ENCODE measurements at places on chromosomes 16 and 17. TPM values are rescaled to one million over a fixed set of nuclear protein-coding genes. Genes with fewer than 3 reads are reported as not detected.

Gene ITGAL
- 127 TPM for total RNA-seq

Gene RAB37
- total RNA-seq, result 7.4 TPM

Gene CIBAR2
- total RNA-seq, result 12.8 TPM

Gene HES7
- total RNA-seq, result 0.21 TPM

Gene SCNN1G
- total RNA-seq, result 7.6 TPM

Gene DHRS7C
- not detected for total RNA-seq

Gene KRTAP3-1
- not detected for total RNA-seq

Gene SERPINF2
- 24.1 TPM for total RNA-seq

Gene KCNH4
- total RNA-seq, result 0.09 TPM

Gene KRT28
- total RNA-seq, result not detected

- peak; percentile 69 for DNase-seq
Measured at GRCh38 chr16:81873843-81874752, 95.0 kb downstream of the PLCG2 start.

DNA sequence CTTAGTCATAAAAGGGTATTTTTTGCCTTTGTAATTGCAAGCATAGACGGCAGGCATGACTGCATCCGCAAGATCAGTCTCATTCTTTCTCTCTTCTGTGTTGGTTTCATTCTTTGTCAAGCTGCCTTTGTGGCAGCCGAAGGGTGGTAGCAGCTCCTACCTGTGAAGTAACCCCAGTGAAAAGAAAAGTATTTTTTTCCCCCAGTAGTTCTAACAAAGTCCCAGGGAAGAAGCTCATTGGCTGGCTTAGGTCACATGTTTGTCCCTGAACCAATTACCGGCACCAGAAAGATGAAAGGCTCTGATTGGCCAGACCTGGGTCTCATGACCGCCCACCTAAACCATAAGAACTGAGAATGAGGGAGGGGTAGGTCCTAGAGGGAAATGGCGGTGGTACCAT lies 110.7 kb downstream of the RAP1GAP2 start:
- DNase-seq, result no peak

DNA sequence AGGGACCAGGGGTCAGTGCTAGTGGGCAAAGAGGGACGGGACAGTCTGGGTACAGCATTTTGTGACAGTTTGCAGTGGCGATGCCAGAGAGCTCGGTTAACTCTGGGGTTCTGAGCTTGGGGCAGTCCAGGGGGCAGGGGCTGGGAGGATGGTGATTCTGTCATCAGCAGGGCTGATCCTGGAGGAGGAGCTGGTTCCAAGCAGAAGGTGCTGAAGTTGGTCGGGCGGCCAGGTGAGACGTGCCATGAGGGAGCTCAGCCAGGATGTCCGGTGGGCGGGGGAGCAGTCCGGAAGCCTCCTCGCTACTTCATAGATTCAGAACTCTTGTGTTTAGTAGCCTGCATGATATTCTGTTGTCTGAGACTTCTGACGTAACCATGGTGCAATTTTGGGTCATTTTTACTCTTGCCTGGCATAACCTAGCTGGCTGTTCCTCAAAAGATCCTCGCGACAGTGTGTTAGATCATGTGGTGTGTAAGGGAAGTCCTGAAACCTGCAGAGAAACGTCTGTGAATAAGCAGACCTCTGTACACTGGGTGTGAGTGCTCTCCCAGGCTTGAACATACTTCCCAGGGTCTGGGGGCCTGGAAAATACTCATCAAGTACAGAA lies 122.0 kb downstream of the CLEC16A start:
- DNase-seq, result no peak

DNA sequence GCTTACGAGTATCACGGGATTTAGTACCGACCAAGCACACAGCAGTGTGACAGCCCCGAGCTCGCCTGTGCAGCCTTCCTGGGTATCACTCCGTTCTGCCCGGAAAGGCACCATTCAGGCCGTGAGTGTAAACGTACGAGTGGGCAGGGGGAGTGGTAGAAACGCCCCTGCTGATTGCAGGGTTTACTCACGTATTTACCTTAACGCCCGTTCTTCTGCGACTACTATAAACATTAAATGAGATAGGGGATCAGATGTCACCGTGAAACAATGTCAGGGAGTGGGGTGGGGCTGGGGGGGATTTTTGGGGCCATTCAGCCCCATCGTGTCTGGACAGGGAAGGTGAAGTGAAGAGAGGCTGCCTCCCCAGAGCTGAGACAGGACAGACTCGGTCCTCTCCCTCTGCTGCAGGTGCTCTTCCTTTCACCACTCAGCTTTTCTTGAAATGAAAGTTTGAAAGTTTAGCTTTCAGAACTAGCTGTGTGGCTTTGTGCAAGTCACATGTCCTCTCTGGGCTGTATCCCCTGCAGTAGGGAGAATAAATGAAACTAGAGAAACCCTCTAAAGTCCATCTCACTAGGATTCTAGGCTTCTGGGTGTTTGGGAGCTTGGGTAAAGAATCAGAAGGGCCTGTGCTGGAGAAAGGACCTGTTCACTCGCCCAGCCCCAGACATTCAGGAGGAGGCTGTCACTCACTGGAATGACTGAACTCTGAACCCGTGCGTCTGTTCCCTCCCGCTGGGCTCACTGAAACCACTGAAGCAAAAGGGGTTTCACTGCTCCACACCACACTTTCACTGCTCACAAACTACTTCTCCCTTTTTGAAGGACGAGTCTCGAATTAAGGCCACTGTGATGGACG lies 66.7 kb downstream of the RPA1 start:
- DNase-seq, result no peak

DNA sequence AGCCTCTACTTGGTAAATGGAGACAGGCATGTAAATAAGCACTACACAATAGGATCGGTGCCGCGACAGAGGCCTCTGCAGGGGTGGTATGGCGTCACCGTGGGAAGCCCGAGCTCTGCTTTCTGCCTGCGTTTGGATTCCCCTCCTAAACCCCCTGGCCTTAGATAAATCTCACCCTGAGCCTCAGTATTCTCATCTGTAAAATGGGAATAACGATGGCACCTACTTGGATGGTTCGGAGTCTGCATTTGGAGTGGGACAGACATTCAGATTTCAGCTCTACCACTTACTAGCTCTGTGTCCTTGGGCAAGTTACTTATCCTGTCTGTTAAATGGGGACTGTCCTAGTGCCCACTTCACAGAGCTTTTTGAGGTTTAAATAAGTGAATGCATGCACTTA lies 42.8 kb upstream of the TNRC6A start:
- no peak for DNase-seq

DNA sequence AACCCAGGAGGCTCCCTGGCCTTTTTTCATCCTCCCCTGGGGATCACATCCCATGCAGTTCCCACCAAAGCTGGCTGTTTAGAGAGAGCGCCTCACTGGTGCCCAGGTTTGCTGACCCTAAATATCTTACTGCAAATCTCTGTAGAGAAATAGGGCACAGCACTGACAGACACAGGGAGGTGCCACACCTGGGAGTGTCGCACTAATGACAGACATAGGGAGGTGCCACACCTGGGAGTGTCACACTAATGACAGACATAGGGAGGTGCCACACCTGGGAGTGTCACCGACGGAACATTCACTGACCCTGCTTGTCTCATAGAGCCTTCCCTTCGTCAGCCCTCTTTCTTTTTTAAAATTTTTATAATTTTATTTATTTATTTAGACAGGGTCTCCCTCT lies 25.6 kb downstream of the UNK start:
- peak; percentile 10 for DNase-seq

- no peak for DNase-seq
Measured at GRCh38 chr17:19707728-19708221, 8.6 kb downstream of the SLC47A2 start.

DNA sequence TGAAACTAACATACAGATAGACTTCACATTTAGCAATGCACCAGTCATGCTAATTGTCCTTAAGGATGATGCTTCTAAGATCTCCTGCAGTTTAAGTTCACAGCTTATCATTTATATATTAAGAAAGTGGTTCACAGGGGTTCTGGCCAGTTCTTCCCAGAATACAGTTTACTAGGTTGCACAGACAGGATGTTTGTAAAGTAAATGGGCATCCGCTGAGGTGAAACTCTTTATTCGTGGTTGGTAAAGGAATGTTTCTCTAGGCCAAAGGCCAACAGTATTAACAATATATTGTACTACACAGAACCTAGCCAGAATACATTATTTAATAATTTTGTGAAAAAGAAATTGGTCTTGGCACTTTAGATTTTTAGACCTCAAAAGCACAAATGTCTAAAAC lies 1427.3 kb downstream of the CDH8 start:
- DNase-seq, result no peak

DNA sequence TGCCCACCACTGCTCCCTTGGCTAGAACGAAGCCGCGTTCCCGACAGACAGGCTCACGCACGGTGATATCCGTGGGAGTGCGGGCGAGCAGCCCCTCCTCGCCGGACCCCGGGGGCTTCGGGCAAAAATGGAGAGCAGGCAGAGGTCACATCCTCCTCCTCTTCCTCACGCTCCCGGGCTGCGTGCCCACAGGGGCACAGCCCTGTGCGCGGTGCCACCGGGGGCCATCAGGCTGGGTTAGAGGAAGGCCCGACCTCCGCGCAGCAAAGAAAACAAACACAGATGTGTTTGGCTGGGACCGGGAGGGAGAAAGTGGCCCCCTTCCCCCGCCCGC lies 519 bp upstream of the NTN1 start:
- DNase-seq, result no peak

DNA sequence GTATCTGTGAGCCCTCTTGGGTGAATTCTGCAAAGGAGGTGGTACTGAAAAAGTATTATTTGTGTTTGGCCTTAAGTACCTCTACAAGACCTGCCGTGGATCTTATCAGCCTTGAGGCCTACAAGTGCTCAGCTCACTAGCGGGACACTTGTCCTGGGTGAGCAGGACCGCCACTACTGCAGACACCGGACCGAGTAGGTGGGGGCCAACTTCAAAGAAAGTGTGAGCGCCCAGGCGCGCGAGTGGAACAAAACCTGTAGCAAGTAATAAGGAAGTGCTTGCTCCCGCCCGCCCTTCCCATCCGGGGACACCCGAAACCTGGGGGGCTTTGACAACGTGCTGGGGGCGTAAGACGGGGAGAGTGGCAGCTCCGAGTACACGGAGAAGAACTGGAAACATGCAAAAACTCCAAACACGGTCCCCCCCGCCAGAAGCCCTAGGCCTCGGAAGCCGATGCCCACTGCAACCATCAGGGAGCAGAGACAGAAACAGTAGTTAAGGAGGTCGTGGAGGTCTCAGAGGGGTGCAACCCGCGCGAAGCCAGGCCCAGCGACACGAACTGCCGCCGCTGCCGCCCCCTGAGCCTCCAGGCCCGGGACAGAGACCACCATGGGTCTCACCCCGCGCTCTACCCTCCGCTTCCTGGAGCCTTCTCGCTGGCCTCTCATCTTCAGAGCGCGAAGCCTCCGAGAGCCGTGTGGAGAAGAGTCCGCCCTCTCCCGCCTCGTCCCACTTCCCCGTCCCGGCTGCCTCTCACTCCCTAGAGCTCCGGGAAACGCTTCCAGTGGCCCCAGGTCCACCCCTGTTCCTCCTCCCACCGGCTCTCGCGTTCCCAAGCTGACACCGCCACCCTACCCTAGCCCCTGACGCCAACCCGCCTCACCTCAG lies 537 bp downstream of the CNOT1 start:
- DNase-seq, result peak; percentile 79

DNA sequence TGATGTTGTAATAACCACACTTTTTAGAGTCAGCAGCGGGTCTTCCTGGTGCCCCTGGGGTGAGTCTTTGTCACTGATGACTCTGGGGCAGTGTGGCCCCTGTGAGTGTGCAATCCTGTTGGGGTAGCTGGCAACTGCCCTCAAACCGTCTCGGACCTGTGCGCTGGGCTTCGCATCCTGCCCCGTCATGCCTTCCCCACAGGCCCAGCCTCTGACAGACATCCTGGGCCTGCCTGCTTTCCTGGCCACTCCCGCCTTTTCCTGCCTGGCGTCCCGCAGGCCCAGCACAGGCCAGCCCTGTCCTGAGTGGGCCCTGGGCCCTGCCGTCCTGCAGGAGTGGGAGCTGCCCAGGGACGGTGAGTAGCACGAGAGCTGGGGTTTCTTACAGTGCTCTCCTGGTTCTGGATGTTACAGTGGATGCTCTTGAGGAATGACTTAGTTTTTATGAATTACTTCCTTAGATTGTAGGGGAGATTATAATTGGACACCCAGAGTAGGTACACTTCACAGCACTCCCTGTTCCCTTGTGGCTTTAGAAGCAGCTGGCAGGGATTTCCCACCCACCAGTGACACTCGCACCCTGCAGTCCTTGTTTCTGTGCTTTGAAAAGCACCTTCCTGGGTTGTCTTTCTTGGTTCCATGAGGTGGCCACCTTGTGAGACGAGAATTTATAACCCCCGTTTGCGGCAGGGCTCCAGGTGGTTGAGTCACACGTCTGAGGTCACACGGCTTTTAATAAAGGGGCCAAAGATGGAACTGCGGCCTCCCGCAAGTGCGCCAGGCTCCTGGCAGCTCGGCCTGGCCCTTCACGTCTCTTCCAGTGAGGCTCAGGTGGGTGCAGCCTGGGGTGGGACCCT lies 50.0 kb upstream of the CAPN15 start:
- DNase-seq, result no peak

GRCh38 chr16:8962393-8963009 lies 1.2 kb downstream of the USP7 start:
- no peak for DNase-seq

DNA sequence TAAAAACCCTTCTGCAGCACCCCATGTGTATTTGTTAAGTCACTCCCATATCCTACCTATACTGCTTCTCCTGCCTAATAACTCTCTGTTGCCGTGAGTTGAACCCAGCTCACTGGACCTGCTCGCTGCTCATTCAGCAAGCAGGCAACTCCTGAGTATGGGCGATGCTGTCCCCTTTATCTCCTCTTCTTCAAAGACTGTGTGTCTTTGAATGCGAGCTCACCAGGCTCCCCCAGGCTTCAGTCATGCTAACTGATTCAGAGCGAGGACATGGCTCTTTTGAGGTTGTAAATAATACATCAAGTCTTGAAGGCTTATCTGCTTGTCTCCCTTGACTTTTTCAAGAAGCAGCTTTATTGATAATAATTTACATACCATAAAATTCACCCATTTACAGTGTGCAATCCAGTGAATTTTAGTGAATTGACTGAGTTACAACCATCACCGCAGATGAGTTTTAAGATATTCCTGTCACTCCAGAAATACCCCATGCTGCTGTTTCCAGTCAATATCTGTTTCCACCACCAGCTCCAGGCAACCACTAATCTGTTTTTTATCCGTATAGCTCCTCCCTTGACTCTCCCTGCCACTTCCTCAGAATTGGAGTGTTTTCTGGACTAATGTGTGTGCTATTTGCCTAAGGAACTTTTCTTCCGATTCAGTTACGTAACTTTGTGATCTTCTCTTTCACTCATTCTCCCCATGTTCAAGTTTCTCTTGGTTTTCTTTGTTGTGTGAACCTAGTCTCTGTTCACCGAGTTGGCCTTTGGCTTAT lies 132.2 kb downstream of the SPECC1 start:
- no peak for DNase-seq

GRCh38 chr16:87276091-87276701 lies 41.0 kb downstream of the C16orf95 start:
- no peak for DNase-seq

- DNase-seq, result no peak
Measured at GRCh38 chr16:84843149-84844048, 23.6 kb downstream of the CRISPLD2 start.

- no peak for DNase-seq
Measured at GRCh38 chr16:13680021-13680889, 239.7 kb upstream of the ERCC4 start.
